Neural progenitor cell (in vitro differentiated cells): ENCODE measurements at places on chromosomes 3 and 15. TPM values are rescaled to one million over a fixed set of nuclear protein-coding genes. Genes with fewer than 3 reads are reported as not detected.

Gene SOX14
- total RNA-seq, result not detected in 2 replicates

Gene CEMIP
- total RNA-seq, result 0.03 TPM in 1 of 2 replicates, not detected in the other

Gene PGBD4
- total RNA-seq, result 0.93 and 1.7 TPM in 2 replicates

Gene ABCF3
- total RNA-seq, result 22.0 and 30.4 TPM in 2 replicates

Gene ITIH3
- total RNA-seq, result not detected in 2 replicates

Gene NR1I2
- 0.22 and 0.69 TPM in 2 replicates for total RNA-seq

Gene EPHA3
- 0.34 and 0.36 TPM in 2 replicates for total RNA-seq

Gene MAGEF1
- 73.9 and 88.1 TPM in 2 replicates for total RNA-seq
